ENCODE measurements at places on chromosomes 7 and 10.

- DNase-seq, result no peak
Measured at GRCh38 chr10:26543567-26544306, 105.6 kb downstream of the APBB1IP start.

- DNase-seq, result no peak
Measured at GRCh38 chr7:130476297-130477150, 15.4 kb upstream of the MEST start.

GRCh38 chr10:69768386-69768785 lies 33.3 kb upstream of the COL13A1 start:
- no peak for DNase-seq

DNA sequence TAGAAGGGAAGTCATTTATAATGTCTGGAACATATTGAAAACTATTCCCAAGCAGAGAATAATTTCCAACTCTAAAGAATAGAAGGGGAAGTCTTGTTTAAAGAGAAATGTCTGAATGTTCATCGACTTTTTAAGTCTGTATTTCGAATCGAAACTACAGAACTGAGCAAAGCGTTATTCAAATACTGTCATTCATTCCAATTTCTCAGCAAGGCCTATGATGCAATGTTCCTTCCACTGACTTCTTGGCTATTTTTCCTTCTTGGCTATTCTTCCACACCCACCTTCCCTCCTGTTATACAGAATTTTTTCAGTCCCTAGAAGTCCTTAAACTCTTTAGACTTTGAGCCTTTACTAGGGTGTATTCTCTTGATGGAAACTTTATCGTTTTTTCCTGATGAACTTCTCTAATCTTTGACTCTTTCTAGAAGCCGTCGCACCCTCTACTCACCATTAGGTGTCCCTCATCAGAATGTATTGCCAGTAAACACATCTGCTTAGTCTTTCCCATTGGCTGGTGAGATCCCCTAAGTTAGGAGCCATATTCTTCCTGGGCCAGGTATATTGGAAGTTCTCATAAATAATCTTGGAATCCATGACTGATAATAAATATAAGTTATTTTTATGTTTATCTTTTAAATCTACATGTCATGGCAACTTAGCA lies 235.7 kb upstream of the CCDC6 start:
- no peak for DNase-seq

DNA sequence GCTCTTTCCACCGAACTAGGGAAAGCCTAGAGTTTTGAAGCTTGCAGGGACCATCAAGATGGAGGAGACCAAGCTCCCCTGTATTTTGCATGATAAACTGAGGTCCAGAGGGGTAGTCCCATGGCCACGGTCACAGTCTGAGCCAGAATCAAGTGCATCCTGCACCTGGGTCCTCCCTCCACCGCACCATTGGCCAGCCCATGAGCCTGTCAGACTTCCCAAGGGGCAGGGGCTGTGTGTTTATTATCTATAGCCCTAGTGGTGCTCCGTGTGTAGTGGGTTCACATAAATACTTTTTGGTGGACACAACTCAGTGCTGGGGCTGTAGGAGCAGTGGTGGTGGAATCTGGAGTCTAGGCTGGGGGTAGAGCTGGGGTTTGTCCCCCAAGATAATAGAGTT lies 3.6 kb downstream of the CALHM3 start:
- DNase-seq, result no peak

DNA sequence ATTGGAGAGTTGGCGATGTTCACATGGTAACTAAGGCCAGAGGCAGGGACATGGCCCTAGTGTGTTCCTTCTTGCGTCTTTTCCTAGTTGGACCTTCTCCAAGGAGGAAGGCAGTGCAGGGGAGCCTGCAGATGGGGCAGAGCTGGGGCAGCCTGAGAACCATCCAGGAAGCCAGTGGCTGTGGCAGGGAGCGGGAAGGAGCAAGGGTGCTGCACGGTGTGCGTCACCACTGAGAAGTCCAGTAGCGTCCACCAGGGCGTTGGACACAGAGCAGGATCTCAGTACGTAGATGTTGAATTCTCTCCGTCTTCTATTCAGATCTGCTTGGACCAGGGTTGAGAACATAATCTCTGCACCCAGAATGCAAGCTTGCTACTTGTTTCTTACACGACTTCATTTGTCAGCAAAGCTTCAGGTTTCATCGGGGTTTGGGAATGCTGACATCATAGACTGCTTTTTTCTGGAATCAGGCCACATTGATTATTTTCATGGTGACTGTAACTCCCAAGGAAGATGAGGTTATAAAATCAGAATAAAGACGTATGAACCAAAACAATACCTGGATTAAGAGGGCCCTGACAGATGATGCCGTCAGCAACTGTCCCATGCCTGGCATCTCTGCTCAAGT lies 130.3 kb downstream of the HECW1 start:
- no peak for DNase-seq

DNA sequence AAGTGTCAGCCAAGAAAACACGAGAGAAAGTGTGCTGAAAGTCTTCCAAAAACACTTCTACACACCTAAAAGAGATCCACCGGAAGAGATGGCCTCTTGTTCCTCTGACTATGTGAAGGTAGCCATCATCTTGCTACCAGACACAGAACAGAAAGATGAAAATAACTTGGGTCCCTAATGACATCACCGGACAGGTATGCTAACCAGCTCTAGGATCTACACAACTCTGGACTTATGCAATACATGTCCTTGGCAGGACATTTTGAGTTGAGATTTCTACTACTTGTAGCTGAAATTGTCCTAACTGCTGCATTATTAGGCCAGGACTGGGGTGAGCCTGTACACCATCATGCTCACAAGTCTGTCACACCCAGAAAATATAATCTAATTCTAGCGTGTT lies 358.7 kb downstream of the ELMO1 start:
- DNase-seq, result no peak

GRCh38 chr10:5589661-5590511 lies 65.1 kb downstream of the CALML3 start:
- no peak for DNase-seq

- DNase-seq, result no peak
Measured at GRCh38 chr7:84847790-84848189, 339.1 kb downstream of the SEMA3D start.

GRCh38 chr10:70807556-70807955 lies 8.2 kb upstream of the SGPL1 start:
- no peak for DNase-seq

DNA sequence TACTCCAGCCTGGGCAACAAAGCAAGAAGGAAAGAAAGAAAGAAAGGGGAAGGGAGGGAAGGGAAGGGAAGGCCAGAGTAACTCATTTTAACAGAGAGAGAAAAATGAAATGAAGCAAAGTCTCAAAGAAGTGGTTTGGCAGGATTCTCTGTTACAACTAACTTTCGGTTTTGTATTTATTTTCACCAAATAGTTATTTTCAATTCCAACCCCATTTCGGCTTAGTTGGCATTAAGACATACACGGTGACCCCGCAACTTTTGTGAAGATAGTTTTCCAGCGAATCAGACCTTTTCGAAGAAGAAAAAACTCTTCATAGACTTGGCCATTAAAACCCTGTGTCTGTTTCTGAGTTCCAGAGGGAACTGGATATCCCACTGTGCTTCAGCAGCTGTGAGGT lies 45.2 kb upstream of the LYZL2 start:
- no peak for DNase-seq

GRCh38 chr10:18219146-18219545 lies 78.9 kb downstream of the CACNB2 start:
- no peak for DNase-seq

DNA sequence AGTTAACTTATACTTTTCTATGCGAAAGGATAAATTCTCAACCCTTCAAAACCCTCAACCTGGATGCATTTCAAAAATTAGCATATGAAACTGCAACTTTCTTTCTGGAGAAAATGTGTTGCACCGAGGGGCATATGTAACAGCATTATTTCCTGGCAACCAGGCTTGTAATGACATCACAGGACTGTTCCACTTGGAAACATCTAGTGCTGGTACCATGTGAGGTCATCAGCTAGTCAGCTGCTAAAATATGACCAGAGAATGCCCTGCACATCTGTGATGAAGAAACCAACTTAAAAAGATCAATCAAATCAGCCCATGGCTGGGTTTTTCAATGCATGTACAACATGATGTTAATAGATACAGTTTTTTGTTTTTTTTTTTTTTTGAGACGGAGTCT lies 40.0 kb downstream of the FGFR2 start:
- DNase-seq, result no peak

DNA sequence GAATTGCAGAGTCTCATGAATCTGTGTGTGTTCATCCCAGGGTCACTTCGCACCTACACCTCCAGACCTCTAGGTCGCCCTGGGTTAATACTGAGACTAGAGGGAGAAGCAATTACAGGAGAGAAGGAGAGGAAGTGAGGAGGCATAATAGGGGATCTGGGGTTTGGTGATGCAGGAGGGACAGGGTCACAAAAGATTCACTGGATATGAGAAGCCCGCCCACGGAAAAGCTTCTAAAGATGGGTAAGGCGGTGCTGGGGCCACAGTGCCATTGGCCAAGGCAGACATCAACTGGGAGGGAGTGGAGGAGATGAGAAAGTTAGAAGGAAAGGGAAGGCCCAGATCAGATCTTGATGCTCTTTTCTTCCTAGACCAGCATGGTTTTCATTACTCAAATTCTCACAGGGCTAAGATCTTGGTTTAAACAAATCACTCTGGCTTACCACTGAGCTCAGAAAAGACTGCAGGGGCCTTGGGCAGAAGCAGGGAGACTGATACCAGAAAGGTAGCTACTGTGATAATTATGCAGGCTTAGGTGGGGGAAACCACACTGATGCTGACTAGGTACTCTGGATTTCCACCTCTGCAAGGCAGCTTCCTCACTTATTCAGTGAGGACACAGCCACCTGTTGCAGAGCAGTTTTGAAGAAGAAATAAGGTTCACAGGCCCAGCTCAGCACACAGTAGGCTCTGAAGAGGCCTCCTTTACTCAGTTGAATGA lies 17.4 kb upstream of the ZNF273 start:
- DNase-seq, result no peak

GRCh38 chr7:24536682-24537081 lies 36.6 kb upstream of the PALS2 start:
- DNase-seq, result no peak

- DNase-seq, result no peak
Measured at GRCh38 chr7:1459920-1460820, 900 bp upstream of the MICALL2 start.

DNA sequence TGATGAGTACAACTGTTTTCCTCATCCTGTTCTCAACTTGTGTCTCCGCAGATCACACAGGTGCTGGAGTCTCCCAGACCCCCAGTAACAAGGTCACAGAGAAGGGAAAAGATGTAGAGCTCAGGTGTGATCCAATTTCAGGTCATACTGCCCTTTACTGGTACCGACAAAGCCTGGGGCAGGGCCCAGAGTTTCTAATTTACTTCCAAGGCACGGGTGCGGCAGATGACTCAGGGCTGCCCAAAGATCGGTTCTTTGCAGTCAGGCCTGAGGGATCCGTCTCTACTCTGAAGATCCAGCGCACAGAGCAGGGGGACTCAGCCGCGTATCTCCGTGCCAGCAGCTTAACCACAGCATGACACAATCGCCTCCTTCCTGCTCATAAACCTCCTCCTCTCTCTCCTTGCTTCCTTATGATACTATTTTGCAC lies 126.7 kb upstream of the PRSS58 start:
- DNase-seq, result no peak

- peak; percentile 96 for DNase-seq
Measured at GRCh38 chr7:97016381-97017191, 8.0 kb downstream of the DLX5 start.

DNA sequence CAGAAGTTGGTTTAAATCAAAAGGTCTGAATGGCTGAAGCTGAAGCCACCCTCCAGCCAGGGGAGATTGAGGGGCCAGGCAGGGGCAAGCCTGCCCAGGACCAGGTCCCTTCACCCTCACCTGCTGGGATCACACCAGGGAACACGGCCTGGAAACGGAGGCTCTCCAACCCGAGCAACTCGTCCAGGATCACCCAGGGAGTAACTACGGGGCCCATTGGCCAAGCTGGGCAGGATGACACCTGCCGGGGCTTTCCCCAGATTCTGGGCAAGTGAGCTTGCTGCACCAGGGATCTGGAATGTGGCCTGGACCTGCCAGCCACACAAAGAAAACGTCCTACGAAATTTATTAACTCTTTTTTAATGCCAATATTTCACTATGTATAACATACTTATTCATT lies 30.4 kb upstream of the PPP2R2D start:
- DNase-seq, result no peak

DNA sequence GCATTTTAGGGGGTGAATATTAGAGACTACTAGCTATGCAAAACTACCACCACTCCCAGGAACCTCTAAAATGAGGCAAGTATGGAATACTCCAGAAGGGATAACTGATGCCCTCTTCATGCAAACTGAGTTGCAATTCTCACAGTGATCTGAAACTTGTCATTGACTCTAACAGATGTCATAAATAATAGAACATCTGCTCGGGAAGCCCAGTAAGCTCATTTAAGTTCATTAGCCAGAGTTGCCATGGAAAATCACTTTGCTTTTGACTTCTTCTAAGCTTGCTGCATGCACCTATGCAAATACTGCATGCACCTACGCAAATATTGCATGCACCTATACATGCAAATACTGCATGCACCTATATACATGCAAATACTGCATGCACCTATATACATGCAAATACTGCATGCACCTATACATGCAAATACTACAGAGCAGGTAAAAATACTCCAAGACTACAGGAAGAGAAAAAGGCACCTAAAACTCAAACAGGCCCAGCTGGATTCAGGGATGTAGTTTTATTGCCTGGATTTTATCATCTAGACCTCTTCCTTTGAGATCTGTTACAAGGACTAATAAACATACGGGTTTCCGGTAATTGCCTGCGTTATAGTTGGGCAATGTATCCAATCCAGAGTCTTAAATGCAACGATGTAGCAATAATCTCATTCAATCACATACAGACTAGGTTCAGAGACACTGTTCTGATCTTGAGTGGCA lies 1061.1 kb upstream of the AUTS2 start:
- no peak for DNase-seq

GRCh38 chr10:79255007-79255507 lies 92.2 kb upstream of the PPIF start:
- DNase-seq, result no peak

DNA sequence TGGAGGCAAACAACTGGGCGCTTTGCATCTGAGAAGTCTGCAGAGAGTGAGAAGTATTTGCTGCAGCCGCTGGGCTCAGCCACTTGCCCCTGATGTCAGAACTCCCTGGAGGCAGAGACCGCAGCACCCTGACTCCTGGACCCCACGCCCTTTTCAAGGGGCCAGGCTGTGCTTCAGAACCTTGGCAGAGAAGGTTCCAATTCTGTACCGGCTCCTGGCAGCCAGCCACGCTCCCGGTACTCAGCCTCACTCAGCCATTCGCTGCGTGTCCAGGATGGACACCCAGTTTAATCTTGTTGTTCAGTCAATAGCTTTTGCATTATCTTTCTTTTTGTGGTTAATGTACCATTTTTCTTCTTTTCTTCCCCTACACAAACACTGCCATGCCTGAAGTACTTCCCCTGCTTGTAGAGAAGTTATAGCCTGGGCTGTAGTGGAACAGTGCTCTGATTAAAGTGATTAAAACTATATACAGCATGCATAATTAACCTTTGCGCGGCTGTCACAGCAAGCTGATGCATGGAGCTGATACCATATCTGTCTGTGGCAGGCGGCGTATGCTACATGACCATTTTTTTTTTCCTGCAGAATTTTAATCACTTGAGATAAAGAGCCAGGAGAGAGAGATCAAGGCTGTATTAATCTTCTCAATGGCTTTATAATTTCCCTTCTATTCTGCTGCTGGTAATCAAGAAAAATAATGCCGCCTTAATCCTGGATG lies 578.5 kb downstream of the SDK1 start:
- peak; percentile 22 for DNase-seq

- peak; percentile 17 for DNase-seq
Measured at GRCh38 chr10:125151553-125152449, 8.6 kb downstream of the CTBP2 start.

All from NCI-H2081 (cell line).